ENCODE measurements at places on chromosomes 5 and 9.

DNA sequence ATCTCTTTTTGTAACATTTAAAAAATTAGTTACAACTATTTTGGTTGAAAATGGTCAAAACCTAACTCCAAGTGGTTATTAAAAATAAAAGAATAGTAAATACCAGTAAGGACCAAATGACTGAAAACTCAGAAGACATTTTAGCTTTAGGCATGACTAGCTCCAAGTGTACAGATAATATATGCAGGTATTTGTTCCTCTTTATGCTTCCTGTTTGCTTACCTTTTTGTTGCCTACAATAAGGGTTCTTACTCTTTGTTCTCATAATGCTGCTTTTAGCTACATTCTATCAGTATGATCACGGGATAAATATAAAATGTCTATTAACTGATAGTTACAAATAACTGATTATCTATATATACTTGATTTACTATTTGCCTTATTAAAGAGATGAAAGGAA, 259.6 kb downstream of the CDH12 start:
- no peak for DNase-seq

DNA sequence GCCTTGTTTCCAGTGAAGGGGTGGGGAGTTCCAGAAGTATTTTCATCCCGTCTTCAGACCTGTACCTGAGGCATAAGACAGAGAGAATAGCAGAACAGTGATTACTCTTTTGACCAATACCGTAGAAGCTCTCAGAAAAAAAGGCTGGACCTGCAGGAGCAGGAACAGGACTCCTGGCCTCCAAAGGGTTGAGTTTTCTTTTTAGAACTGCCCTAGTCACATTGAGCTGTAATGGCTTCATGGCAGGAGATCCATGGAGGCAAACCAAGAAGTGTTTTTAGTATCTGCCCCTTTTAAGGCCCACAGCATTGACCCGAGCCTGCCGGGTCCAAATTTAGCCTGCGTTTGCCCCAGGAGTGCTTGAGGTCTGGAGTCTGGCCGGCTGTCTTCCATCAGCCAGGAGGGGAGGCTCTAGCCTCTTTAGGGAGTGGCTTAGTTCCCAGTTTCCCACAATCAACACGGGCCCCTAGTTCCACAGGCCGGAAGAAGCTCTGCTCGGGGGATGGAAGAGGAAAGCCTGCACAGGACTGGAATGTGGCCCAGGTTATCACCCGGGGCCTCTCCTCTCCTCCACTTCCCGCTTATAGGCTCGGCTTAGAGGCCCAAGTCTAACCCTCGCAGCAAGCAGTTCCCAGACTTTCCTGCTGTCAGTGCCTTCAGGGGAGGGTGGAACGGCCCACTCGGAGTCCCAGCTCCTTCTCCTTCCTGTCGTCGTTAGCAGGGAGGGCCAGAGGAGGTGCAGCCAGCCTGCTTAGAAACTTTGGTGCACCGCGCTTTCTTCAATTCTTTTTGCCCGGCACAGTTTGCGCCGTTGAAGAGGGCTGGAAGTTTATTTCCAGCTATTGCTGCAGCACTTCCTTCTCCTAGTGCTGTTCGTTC, 80.7 kb downstream of the C9orf152 start:
- DNase-seq, result no peak

GRCh38 chr9:13382595-13382994, 103.1 kb upstream of the MPDZ start:
- no peak for DNase-seq

DNA sequence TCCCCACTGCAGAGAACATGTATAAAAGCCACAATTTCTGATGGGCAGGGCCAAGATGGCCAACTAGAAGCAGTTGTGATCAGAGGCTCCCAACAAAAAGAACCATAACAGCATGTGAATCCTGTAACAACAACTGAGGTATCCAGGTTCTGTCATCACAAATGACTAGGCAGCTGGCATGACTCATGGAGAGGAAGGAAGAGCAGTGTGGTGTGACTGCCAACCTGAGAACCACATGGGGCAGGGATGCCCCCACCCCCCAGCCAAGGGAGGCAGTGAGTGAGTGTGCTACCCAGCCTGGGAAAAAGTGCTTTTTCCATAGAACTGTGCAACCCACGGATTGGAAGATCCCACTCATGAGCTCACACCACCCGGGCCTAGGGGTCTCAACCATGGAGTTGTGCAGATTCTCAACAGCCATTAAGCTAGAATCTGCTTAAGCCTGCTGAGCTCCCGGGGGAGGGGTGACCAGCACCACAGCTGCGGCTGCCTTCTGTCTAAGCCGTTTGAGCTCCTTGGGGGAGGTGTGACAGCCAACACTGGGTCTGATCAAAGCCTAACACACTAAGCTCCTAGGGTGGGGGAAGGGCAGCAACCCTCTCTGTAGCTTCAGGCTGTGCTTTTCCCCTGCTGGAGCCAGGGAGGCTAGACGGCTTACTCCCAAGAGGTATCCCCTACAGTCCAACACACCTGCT, 80.1 kb upstream of the DMAC1 start:
- no peak for DNase-seq

DNA sequence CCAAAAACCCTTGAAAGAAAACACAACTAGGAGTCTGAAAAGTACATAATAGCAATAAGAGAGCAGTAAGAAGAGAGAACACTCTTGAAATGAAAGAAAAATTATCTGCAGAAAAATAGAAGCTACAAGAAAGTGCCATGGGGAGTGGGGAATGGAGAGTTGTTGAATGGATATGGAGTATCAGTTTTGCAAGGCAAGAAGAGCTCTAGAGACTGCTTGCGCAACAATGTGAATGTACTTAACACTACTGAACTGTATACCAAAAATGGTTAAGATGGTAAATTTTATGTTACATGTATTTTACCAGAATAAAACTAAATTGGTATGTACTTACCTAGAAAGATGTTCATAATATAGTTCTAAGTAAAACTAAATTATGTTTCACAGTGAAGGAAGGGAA, 54.8 kb upstream of the RASGRF2 start:
- DNase-seq, result no peak

GRCh38 chr9:120603591-120603990, 23.6 kb upstream of the CDK5RAP2 start:
- DNase-seq, result no peak

DNA sequence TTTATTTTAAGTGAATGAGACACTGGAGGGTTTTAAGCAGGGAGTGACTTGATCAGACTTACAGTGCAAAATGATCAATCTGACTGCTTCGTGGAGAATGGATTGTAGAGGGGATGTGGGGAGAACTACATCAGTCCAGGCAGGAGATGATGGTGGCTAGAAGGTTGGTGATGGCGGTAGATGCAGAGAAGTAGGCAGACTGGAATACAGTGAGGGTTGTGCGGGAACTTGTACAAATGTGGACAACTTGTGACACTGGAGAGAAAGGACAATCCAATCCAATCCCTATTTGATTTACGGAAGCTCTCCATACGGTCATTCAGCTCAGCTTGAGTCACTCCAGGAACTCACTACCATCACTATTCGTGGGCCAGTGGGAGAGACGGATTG, 593 bp downstream of the TIGD6 start:
- no peak for DNase-seq

DNA sequence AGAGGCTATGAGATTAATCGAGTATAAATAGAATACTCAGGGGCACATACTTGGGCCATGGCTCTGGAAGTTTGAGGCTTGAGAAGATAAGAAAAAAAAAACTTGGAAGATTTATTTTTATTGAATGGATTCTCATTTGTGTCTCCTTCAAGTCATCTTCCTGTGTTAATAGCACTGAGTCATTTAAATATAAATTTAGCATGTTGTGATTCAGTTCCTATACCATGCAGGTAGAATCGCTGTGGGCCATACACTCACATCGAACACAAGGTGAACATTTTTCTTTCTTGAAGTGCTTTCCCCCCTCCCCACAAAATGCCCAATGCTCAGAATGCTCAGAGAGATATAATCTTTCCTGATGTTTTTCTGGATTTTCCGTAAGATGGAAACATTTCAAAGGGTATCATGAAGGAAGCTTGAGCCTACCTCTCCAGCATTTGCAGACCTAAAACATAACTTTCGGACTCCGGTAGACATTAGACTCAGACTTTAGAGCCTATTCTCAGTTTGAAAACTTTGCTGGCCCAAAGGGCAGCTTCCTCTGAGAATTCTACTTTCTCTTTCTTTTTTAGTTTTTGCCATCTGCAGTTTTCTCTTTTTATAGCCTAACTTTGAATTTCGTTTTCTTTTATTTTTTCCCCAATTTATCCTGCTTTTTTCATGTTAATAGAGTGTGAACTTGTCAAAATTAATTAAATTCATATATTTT, 737.6 kb upstream of the NUDT12 start:
- no peak for DNase-seq

GRCh38 chr5:121377461-121377860, 474.2 kb upstream of the FTMT start:
- DNase-seq, result no peak

GRCh38 chr5:60370508-60370907, 329.5 kb downstream of the DEPDC1B start:
- no peak for DNase-seq

GRCh38 chr5:82494942-82495341, 216.8 kb upstream of the RPS23 start:
- no peak for DNase-seq

DNA sequence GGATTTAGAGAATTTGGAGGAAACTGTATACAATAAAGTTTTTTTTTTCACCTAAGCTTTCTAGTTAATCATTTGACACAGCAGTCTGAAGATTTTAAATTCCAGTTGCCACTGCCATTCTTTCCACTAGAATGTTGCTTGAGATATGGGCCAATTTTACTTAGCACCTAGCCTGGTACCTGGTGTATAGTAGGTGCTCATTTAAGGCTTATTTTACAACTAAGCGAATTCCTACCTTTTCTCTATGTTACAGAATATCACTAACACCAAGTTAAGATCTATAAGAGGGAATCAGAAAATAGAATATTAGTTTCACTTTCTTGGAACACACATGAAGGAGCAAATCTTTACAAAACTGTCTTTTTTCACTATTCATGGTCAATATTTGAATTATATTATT, 3.2 kb upstream of the DDX4 start:
- DNase-seq, result no peak

GRCh38 chr9:27599870-27600238, 26.6 kb upstream of the C9orf72 start:
- no peak for DNase-seq

DNA sequence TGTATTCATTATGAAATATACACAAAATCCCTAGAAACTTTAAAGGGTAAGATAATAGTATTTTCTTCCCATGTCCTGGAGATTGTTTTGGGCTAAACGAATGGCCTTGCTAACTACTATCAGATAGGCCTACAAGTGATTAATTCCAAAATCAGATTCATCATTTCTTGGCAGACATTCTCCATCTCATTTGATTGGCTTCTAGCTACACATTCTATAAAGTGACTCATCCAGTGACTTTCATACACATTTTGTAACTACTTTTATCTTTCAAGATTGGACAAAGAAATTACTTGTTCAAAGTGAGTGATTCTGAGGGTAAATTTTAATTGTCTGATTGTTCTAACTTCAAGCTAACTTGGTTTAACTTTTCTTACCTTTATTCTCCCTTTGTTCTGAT, 93.3 kb downstream of the RAPGEF6 start:
- DNase-seq, result no peak

DNA sequence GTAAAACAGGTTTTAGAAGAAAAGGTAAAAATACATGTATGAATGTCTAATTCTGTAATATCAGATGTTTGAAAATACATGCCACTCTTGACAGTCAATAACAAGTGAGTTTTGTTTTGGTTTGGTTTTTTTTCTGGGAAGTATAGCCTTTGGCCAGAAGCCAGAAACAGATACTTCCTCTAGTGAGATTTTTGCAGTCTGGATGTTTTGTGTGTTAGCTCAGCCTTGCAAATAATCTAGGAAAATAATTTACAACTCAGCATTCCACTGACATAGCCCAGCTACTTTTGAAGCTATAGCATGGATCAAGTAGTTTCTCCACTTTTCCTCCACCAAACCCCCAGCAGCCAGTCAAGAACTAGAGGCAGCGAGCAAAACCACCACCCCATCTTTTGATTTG, 56.7 kb downstream of the SLC1A1 start:
- DNase-seq, result no peak

DNA sequence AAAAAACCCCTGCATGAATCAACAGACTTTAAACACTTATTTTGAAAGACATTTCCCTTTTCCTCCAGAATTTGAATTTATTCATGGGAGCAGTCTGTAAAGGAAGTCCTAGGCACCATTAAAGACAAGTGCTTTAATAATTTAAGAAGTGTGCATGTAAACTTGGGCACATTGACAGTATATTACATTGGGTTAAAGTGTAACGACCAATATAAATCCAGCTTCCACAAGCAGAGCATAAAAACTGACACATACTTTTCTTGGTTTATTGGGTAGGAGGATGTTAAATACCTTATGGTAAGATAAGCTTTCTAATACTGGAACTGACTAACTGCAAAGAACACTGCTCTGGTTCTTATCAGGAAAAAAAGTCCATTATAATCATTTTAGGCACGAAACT, 1.2 kb upstream of the ENTREP1 start:
- DNase-seq, result no peak

- DNase-seq, result no peak
These were observed 205.2 kb upstream of the ADCY2 start for GRCh38 chr5:7190712-7191250.

Data from stimulated activated CD4-positive, alpha-beta T cell treated with anti-CD3 and anti-CD28 coated beads, Interleukin-1b, Interleukin-23, amount 100 ng/mL, for 1 hour (primary cell).